Stimulated activated CD4-positive, alpha-beta T cell treated with anti-CD3 and anti-CD28 coated beads, Interleukin-4, amount 100 ng/mL, for 48 hours (primary cell): ENCODE measurements at places on chromosomes 7 and 10.
A peak's percentile ranks its signal among the peaks of the same experiment; 100 is the strongest.

DNA sequence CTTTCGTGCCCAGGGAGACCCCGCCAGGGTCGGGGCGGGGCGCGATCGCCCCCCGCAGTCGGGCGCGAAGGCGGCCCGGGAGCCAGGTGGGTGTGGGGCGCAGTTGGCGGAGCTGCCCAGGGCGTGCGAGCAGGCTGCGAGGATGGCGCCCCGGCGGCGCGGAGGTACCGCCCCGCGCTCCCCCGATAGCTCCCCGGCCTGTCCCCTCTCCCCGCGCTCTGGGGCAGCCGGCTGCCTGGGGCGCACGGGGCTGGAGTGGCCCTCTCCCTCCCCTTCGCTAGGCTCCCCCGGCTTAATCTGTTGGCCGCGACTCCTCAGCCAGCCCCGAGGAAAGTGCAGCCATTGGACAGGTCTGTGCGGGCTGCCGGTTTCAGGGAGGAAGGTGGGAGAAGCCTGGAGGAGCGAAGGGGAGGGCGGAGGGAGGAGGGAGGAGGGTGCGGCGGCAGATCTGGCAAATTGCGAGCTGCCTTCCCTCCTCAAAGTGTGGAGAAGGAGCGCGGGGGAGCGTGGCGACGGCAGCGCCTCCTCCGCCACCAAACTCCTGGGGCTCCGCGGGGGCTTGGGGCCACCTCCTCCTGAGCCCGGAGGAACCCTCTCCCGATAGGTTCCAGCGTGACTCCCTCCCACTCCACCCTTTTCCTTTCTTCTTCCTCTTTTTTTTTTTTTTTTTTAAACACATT lies 361 bp upstream of the PLXDC2 start:
- no peak for DNase-seq

GRCh38 chr7:74619235-74619860 lies 38.2 kb upstream of the GTF2I start:
- no peak for DNase-seq

DNA sequence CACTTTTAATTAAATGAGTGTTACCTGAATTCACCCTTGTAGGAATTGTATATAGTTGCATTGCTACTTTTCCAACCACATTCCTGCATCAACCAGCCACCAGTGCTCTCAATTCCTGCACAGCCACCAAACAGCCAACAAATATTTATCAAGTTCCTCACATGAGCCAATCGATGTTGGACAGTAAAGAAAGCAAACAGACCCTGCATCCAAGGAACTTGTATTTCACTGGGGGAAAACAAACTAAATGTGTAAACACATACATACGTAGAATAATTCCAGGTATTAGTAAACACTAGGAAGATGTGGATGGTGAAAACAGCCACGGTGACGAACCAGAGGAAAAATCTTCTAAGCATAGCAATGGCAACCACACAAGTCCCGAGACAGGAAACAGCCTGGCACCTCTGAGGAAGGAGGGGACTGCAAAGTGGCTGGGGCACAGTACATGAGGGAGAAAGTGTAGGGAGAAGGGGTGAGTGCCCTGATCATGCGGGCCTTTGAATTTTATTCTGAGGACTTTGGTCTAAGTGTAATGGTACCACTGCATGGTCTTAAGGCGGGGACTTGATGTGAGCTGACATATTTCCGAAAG lies 111.2 kb downstream of the XRCC2 start:
- no peak for DNase-seq

DNA sequence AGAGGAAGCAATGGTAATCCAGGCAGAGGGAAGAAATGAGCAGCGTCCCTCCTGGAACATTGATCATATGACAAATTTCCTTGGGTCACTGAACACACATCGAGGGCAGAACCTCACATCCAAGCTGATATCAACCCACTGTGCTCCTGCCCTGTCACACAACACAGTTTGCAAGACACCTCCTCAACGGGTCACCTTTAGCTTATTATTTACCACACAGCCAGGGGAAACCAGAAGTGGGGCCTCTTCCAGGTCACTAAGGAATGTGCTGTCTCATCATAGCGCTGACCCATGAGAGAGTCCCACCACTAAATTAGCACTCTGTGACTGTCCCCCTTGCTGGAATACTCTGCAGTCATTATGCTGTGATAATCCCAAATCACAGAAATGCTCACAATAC lies 69.7 kb upstream of the PPP1R3C start:
- no peak for DNase-seq

- no peak for DNase-seq
These were observed 102.2 kb downstream of the GFRA1 start for GRCh38 chr10:116170815-116171250.

- DNase-seq, result no peak
These were observed 40.8 kb upstream of the HSPA12A start for GRCh38 chr10:116783011-116783655.

DNA sequence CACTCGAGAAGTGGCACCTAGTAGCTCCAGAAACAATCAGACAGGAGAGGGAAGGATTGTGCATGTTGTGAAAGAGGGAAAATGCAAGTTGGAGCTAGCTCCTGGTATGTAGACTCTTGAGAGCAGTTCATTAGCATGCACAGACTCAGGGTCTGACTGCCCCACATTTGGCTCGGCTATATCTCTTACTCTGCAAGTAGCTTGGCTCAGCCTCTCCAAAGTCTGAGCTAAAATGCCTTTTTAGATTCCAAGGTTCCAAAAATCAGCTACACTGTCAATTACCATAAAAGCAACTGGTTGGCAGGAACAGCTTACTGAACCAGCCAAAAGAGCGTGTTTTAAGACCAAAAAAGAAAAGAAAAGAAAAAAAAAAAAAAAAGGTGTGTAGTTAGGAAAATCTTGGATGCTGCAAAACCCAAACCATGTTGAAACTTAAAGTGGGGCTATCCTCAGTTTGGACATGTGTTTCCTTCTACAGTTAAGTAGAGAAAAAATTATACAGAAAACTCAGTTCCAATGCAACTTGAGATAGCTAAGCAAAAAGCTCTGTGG lies 65.5 kb downstream of the MKX start:
- no peak for DNase-seq

- no peak for DNase-seq
These were observed 20.2 kb upstream of the VOPP1 start for GRCh38 chr7:55592492-55592891.

DNA sequence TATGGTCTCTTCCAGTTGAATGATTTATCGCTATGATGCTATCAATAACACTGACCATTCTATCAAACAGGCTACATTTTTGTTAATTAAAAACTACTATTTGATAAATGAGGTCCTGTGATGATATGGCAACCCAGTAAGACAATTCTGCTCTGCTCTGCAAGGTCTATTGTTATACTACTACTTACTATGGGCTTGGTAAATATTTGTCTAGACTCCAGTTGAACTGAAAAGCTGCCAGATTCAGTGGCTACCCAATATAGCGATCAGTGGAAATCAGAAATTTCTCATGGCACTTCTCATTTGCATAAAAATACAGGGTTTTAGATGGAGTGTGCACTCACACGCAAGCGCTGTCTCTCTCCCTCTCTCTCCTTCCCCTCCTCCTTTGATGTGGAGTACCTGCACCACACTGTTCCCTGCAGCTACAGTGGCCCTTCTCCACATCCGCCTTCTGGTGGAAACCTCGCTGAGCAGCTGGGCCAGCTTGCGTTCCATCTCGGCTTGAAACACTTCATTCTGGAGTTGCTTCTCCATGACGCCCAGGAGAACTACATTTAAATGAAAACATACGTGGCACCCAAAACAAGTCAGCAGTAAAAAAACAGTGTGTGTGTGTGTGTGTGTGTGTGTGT lies 77.9 kb downstream of the KIAA1549 start:
- peak; percentile 40 for DNase-seq

DNA sequence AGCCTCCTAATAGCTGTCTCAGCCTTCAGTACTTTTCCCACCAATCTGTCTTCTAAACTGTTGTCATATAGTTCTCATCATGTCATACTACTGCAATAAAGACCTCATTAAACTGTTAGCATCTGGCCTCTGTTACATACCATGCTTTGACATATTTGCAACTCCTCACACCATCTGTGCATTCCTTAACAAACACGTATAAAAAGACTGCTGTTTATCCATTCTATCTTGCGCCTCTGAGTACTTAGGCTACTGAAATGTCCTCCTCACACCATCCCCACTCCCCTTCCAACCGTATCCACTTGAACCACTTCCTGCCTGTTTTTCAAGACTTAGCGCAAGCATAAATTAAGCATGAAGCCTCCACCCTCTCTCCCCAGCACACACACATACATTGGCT lies 41.6 kb downstream of the SLC16A9 start:
- no peak for DNase-seq

DNA sequence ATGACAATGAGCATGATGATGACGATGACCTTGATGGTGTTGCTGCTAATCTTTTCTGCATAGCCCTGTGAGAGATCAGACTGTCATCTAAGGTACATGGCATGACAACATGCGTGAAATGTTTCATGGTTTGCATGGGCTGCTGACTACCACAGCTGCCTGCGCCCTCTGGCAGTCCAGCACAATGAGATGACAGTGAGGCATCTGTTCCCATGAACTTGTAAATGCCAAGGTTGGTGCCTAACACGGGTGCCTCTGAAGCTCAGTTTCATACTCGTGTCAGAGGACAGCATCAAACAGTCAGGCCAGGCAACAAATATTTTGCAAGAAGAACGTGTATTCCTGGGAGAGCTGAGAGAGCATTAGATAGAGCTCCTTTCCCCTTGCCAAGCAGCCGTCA lies 122.0 kb upstream of the PRKCQ start:
- no peak for DNase-seq

GRCh38 chr7:24229481-24230226 lies 54.3 kb upstream of the NPY start:
- no peak for DNase-seq
